NCI-H2081 treated with DMSO at 0.1 percent for 48 hours (cell line): ENCODE measurements at places on chromosomes 6 and 20.

DNA sequence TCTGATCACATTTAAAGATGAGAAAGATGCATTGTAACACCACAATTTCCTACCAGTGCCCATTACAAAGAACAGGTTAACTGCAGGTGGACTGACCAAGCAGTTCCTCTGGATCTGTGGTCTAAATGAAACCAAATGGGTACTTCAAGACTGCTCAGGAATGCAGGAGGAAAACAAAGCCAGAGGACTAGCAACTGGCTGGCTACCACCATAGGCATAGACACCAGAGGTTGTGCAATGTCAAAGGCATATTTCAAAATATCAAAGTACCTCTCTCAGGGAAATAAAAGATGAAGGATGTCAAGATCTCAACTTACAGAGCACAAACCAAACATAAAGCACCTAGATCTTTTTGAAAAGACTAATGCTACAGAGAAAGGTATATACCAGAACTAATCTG lies 65.5 kb downstream of the GMDS start:
- DNase-seq = no peak

DNA sequence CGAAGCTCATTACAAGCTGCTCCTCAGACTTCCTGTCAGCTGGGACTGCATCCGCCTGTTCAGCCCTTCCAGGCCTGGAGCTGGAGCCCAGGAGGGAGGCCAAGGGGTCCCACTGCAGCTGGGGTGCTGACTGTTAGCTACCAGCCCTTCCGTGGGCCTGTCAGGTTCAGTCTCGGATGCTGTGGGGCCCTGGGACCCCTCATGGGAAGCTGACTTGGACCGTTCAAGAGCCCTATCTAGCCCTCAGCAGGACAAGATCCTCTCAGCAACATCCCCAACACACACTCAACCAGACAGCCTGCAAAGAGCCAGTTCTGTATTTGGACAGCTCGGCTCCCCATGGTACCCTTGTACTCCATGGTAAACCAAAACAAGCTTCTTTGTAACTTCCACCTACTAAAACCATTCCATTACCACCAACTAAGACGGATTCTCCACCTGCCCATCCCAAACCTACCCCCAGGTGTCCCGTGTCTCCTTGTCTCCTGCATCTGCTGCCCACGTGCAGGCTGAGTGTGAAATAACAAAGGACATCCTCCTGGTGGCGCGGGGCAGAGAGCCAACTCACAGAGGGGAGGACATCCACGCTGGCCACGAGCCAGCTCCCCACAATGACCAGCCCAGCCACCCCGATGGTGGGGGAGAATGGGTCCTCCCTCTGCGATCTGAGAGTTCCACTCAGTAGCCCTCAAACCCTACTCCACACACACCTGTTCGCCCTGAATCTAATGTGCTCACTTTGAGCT lies 111.2 kb downstream of the TAF4 start:
- DNase-seq = peak; percentile 49

DNA sequence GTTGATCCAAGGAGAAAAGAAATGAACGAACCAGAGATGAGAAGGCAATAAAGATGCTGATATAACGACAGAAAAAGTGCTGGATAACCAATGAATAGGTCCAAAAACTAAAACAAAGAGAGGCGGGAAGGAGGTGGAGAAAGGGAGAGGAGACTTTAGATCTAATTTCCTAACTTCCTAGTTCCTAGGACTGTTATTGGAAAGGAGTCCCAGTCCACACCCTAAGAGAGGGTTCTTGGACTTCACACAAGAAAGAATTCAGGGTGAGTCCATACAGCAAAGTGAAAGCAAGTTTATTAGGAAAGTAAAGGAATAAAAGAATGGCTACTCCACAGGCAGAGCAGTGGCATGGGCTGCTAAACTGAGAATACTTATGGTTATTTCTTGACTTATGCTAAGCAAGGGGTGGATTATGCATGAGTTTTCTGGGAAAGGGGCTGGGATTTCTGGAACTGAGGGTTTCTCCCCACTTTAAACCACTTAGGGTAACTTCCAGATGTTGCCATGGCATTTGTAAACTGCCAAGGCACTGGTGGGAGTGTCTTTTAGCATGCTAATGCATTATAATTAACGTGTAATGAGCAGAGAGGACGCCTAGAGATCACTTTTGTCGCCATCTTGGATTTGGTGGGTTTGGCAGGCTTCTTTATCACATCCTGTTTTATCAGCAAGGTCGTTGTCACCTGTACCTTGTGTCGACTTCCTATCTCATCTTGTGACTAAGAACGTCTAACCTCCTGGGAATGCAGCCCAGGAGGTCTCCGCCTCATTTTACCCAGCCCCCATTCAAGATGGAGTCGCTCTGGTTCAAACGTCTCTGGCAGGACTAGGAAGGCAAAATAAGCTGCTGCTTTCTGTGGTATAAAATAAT lies 60.9 kb upstream of the RBM24 start:
- DNase-seq = no peak

DNA sequence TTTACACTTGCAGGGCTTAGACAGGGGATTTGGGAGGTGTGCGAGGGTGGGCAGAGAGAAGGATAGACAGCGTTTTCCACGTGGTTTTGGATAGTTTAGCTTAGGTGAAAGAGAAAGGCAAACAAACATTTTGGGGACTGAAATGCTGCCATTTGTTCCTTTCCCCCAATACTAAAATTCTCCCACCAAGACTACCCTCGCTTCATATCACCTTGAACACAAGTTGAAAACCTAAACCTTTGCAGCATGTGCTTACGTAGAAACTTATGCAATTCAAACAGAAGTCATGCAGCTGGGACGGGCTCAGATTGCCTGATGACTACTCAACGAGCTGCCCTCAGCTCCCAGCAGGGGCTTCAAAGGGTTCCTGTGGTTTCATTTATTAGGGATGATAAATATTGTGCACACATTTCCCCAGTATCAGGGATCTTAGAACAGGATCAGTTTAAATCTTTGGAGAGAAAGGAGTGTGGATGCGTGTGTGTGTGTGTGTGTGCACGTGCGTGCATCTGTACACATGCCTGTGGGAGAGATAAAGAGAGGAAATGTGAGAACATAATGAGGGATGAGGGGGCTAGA lies 77.3 kb downstream of the SLC22A23 start:
- DNase-seq = no peak

GRCh38 chr6:56374841-56375369 lies 127.5 kb upstream of the COL21A1 start:
- no peak for DNase-seq

DNA sequence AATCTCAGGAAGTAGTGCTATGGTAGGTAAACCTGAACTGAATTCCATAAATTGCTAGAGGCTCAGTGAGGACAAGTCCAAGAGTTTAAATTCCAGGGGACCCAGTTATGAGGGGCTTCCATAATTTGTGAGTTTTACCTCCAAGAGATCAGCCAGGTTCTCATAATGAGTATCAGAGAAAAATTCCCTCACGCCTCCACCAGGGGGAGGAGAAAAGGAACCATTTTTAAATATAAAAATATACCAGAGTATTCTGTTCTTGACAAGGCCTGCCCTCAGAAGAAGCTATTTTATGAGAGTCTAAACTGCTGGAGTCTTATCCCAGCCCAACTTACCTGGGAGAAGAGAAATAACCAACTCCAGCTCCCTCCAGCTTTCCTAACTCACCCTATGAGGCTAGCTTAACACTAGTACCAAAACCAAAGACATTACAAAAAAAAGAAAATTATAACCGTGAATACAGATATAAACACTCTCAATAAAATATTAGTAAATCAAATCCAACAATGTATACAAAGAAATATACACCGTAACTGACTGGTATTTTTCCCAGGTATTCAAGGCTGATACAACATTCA lies 158.7 kb downstream of the TFAP2A start:
- DNase-seq = no peak

DNA sequence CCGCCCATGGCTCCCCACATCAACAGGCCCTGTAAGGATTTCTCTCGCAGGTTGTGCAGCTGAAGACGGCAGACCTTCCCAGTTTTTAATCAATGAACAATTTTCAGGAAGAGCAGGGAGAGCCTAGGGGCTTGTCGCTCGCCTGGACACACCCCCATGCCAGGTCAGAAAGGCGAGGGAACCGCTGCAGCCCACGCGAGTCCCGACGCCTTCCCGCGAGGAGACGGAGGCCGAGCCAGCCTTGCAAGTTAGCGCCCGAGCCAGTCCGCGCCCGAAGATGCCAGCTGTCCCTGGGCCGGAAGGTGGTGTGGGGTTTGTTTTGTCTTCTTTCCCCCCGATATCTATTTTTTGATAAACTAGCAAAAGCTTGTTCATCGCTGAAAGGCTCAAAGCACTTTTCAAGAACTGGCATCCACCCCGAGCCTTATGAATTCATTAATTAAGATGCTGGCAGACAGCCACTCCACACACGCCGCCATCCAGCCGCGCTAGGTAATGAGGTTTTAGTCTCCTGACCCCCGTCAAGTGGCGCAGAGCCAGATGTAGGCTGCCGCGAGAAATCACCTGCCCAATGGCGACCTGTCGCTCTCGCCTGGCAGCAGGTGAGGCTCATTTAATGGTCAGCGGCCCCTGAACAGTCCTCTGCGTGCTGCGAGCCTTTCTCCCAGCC lies 6.6 kb downstream of the CCDC167 start:
- peak; percentile 44 for DNase-seq

- no peak for DNase-seq
Measured at GRCh38 chr6:111076024-111076695, 11.1 kb upstream of the SLC16A10 start.

DNA sequence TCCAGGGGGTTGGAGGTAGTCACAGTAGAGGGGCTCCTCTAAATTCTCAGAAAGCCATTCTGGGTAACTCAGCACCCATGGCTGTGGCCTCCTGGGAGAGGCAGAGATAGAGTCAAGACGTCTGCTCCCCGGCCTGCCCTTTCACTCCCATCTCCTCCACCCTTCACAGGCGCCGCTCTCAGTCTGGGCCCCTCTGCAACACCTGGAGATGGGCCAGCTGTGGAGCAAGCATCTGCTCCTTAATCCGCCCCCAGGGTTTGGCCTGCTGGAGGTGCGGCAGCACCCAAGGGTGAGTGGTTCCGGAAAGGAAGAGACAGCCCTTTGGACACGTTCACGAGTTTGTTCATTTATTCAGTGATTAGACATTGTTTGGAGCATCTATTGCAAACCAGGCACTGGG lies 271.3 kb downstream of the BMP7 start:
- DNase-seq = no peak

- DNase-seq = no peak
Measured at GRCh38 chr6:128848212-128848935, 34.6 kb upstream of the LAMA2 start.

- no peak for DNase-seq
Measured at GRCh38 chr6:166778776-166779175, 151.7 kb upstream of the RPS6KA2 start.

GRCh38 chr6:39997101-39997635 lies 62.9 kb upstream of the MOCS1 start:
- DNase-seq = no peak

DNA sequence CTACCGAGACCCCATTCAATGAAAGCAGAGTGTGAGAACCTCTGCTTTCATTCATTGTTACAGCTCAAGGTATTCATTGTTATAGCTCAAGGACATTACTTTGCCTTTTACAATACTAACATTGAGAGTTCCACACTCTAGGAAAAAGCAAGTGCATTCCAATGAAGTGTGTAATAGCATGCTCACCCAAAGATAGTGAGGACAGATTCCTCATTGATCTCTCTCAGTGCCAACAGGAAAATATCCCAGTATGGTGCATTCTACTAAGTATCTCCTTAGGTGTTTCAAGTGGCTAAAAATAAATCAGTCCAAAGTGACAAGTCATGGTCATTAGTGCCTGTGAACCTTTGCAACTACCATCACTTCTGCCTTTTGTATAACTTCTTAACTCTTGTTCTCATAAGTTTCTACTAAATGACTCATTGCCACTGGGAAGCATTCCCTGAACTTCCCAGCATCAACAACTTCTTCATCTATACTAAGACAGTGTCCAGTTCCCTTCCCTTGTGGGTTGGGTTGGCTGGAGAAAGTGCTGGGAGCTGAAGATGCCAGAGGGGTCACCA lies 140.7 kb upstream of the STXBP5 start:
- DNase-seq = no peak

DNA sequence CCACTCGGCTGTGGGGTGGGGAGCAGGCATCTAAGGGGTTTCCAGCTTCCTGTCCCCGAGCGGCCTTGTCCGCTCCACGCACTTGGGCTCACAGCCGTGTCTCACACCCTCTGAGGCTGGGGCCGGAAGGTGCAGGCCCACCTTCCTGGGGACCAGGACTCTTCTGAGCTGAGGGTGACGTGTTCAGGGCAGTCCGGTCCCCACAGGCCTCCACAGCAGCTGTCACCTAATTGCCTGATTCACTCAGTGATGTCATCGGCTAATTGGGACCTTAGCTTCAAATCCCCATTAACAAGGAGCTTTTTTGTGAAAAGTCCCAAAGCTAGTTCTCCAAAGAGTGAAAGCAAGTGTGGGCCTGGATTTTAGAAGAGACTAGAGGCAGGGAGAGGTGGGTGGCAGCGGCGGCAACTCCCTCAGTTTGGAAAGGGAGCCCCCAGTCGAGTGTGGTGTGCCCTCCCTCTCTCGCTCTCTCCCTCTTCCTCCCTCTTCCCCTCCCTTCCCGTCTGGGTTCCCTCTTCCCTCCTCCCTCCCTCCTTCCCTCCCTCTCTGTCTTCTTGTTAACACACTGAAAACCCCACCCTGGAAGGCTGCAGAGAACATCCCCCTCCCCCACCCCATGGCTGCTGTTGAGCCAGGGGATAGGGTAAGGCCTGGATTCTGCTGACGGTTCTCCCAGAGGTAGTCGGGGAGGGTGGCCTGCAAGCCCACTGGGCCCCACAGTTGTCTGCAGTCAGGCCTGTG lies 39.0 kb downstream of the MYT1 start:
- DNase-seq = no peak

DNA sequence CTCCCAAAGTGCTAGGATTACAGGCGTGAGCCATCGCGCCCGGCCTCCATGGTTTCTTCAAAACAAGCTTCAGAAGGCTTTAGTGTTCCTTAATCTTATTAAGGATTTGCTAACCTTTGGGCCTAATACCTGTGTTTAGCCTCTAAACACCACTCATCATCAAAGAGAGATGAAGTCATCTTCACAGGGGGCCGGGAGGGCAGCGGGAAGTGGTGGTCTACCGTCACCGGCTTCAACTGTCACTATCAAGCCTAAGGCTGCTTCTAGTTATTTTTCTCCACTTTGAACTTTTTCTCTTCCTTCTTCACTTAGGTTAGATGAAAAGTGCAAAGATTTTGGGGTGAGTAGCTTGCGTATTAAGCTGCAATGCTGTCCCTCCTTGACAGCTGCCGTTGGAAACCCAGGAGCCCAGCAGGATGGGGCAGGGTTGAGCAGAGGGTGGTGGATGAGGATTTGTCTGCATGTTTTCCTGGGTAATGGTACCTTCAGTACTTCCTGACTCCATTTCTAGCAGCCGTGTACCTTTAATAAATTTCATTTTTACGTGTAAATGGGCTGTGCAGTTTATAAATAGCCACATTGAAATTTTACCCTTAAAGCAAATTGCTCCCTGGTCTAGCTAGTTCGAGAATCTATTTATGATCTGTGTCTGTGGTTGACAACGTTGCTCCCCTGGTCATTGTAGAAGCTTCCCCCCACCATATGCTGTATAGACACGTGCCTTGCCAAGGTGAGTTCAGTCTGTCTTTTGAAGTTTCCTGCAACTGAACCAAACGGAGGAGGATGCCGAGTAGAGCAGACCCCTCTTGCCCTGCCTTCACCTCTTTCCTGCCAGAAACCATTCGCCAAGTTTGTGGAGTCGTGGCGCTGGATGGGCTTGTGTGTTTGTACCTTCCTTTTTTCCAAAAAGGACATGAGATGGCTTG lies 64.8 kb downstream of the SYNJ2 start:
- DNase-seq = no peak
